ENCODE measurements at places on chromosomes 6 and 20. TPM values are rescaled to one million over a fixed set of nuclear protein-coding genes. Genes with fewer than 3 reads are reported as not detected.

- no peak for DNase-seq
These were observed 566.8 kb downstream of the TFAP2A start for GRCh38 chr6:9848094-9848493.

DNA sequence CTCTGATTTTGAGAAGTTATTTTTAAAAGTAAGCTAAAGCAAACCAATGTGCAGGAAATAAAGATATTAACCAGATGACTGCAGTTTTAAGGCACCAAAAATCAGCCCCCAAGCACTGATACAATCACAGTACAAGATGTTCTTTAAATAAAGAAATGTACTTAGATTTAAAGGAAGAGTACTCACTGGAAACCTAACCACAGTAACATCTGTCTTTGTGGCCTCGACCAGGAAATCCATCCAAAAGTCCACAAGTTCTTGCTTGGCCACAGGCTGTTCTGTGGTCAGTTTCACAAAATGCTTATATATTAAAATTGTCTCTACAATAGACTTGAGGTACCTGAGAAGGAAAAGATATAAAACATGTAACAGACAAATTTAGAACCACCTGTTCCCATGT lies 105.9 kb upstream of the MAP7 start:
- DNase-seq, result no peak

GRCh38 chr20:11902285-11902697 lies 15.4 kb upstream of the BTBD3 start:
- DNase-seq, result no peak

DNA sequence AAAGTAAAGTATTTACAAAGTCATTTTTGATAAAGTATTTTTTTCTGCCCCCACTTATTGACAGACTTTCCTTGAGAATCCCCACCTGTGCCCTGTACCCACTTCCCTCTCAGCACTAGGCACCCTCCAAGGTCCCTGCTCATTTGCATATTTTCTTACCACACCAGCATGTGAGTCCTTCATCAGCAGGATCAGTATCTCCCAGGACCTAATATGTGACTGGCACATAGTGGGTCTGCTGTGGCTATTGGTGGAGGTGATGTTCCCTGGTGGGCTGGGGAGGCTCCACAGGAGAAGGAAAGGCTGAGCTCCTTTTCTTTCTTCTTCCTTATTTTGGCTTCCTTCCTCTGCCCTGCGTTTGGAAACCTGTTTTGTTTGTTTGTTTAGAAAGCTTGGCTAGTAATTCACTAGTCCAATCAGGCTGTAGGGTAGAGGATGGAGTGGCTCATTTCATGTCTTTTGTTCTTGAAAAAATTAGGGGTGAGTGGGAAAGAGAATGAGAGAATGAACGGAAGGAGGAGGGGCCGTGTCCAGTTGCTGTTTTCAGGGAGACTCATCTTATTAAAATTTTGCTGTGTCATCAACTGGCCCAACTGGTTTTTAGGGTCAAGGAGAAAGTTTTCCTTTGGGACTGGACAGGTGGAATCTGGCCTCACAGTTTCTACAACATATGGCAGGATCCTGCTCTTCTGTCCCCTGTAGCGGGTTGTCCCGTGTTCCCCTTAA lies 2.8 kb upstream of the RNF24 start:
- peak; percentile 50 for DNase-seq

DNA sequence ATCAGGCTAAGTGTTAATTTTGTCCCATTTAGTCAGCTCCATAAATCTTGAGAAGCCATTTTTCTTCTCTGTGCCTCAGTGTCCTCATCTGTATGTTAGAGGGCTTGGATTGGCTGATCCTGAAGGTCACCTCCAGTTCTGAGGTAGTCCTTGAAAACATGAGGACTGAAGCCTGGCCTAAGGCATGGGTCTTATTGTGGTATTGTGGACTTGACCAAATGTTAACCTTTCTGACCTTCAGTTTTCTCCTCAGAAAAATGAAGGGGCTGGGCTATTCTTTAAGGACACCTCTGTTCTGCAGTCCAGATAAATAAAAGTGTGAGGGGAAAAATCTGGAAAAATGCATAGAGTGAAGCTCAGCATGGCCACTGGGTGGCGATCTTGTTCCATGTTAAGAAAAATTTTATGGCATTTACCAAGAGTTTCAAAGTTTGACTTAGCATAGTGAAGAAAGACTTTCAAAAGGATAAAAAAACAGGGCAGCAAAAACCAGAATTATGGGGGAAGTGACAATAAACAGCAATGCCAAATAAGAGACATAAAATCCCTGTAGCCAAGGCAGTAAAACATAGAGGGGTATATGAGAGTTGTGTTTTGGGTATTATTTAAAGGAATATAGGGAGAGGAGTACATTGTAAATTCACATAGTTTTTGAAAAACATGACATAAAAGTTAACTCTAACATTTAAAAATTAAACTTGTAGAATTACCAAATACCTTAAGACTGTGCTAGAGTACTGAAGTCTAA lies 13.2 kb upstream of the TFB1M start:
- DNase-seq, result peak; percentile 44

GRCh38 chr20:13683833-13684232 lies 45.1 kb upstream of the TASP1 start:
- no peak for DNase-seq

GRCh38 chr6:43257367-43258145 lies 14.3 kb downstream of the TTBK1 start:
- no peak for DNase-seq

The KCNB1 gene
- not detected for total RNA-seq

DNA sequence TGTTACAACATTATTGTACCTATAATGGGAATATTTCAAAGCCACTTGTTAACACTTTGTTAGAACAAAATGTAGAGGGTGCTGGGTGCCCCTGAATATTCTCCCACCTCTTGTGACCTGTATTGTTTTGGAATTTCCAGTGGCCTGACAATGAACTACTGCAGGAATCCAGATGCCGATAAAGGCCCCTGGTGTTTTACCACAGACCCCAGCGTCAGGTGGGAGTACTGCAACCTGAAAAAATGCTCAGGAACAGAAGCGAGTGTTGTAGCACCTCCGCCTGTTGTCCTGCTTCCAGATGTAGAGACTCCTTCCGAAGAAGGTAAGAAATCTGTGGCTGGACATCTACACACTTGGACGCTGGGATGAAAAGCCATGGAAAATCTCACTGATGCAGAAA lies 28.9 kb downstream of the PLG start:
- DNase-seq, result peak; percentile 48

DNA sequence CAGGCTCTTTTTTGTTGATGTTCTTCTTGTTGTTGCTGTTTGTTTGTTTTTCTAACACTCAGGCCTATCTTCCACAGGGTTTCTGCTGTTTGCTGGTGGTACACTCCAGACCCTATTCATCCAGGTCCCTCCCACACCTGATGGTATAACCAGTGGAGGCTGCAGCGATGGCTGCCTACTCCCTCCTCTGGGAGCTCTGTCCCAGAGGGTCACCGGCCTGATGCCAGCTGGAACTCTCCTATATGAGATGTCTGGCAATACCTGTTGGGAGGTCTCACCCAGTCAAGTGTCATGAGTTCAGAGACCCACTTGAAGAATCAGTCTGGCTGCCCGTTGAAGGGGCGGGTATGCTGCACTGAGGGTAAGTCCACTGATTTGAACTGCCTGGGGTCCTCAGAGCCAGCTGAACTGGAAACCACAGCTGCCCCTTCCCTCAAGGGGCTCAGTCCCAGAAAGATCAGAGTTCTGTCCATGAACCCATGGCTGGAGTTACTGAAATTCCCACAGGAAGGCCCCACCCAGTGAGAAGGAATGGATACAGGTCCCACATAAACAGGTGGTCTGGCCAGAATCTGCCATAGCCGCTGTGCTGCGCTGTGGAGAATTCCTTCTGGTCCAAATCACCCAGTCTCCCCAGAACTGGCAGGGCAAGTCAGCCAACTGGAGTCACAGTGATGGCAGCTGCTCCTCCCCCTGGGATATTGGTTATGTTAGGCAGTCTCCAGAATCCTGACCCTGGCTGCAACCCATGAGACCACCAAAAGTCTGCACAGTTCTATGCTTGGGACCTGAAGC lies 664.4 kb downstream of the FRK start:
- DNase-seq, result no peak
